ENCODE measurements at places on chromosomes 2 and 18. TPM values are rescaled to one million over a fixed set of nuclear protein-coding genes. Genes with fewer than 3 reads are reported as not detected.

DNA sequence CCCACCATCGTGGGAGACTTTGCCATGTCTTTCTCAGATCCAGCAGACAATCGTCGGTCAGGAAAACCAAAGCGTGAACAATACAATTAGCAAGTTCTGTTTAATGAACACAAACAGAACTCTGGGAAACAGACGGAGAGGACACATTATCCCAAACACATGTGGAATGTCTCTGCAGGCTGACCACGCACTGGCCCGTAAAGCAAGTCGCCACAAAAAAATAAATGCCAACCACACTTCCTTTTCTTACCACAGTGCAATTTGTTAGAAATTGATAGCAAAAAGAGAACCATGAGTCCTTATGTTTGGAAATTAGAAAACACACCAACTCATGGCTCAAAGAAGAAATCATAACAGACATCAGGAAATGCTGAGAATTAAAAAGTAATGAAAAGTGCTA lies 210.9 kb downstream of the TWIST2 start:
- H3K27ac ChIP-seq: no peak overlapping the region
- H3K4me3 ChIP-seq: no peak overlapping the region
- no peaks in the 10 kb centered on the region for H3K27me3 ChIP-seq
- H3K4me1 ChIP-seq: no peaks in the 10 kb centered on the region
- H3K36me3 ChIP-seq: peaks cover 11% of the 10 kb centered on the region

Gene SERPINB2
- not detected for total RNA-seq

DNA sequence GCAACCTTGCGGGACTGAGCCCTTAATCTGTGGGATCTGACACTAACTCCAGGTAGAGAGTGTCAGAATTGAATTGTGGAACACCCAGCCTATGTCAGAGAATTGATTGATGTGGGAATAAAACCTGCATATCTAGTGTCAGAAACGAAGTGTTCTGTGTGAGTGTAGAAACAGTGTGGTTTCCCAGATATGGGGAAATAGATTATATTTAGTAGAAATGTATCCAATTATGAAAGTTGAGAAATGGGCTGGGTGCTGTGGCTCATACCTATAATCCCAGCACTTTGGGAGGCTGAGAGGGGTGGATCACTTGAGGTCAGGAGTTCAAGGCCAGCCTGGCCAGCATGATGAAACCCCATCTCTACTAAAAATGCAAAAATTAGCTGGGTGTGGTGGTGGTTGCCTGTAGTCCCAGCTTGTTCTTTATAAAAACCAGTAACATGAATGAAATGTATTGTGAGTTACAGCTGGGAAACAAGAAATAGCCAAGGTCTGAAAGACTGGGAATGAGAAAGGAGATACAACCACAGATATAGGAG lies 4.3 kb upstream of the TP53I3 start:
- no peaks in the 10 kb centered on the region for H3K27me3 ChIP-seq
- DNase-seq: no peak

DNA sequence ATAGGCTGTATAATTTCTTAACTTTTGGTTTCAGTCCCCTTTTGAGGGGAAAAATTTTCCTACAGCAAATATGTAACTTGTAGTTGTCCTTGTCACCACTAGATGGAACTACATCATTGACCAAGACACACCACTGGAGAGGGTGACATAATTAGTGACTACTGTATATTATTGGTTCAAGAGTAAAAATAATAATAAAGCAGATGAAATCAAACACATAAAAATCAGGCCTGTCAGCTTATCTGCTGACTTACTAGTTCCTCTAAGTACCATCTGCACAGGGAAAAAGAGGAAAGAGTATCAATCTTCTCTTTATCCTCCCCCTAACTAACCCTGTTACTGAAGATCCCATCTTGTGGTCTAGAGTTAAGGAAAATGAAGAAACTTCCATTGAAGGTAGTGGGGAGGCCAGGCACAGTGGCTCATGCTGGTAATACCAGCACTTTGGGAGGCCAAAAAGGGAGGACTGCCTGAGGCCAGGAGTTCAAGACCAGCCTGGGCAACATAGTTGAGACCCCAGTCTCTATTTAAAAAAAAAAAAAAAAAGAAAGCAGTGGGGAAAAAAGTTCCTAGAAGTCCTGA lies 29.6 kb upstream of the ENOSF1 start:
- peaks cover 42% of the 10 kb centered on the region for H3K36me3 ChIP-seq
- DNase-seq: no peak
- no peak overlapping the region for H3K27ac ChIP-seq
- no peaks in the 10 kb centered on the region for H3K27me3 ChIP-seq
- peaks cover 2% of the 10 kb centered on the region for H3K4me1 ChIP-seq

- peaks cover 17% of the 10 kb centered on the region for H3K36me3 ChIP-seq
- no peaks in the 10 kb centered on the region for H3K27me3 ChIP-seq
- DNase-seq: no peak
- H3K27ac ChIP-seq: no peak overlapping the region
Observed at GRCh38 chr2:61857224-61857623, 3.4 kb upstream of the FAM161A start.
